ENCODE measurements at places on chromosomes 7 and 10.
A peak's percentile ranks its signal among the peaks of the same experiment; 100 is the strongest.

DNA sequence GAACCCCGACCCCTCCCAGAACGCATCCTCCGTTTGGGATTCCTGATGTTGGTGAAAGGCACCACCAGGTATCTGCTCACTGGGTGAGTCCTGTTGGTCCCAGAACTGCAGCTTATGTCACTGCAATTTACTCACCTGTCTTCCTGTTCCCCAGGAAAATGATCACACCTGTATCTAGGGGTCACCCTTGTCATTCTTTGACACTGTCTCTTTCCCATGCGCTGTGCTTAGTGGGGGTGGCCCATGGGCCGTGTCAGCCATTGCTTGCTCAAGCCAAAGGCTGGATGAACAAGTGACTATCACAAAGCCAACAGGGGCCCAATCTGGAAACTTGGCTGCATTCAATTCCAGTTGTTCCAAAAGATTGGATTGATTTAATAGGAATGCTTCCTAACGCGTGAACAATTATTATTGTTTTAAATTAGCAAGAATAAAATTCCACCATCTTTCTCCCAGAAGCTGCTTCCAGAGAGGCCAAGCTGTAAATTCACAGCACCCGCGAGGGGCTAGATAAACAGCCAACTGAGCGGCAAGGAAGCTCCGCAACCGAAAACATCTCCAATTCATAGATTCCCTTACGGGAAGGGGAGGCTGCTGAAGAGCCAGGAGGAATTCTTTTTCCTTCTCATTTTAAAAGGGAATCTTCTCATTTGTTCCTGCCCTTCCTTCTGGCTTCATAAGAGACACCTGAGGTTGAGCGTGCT lies 134.8 kb upstream of the ZMIZ1 start:
- no peak overlapping the region for H3K4me3 ChIP-seq
- no peak overlapping the region for H3K27ac ChIP-seq
- H3K4me1 ChIP-seq = no peaks in the 10 kb centered on the region
- no peak for DNase-seq
- no peaks in the 10 kb centered on the region for H3K27me3 ChIP-seq
- H3K36me3 ChIP-seq = no peaks in the 10 kb centered on the region

DNA sequence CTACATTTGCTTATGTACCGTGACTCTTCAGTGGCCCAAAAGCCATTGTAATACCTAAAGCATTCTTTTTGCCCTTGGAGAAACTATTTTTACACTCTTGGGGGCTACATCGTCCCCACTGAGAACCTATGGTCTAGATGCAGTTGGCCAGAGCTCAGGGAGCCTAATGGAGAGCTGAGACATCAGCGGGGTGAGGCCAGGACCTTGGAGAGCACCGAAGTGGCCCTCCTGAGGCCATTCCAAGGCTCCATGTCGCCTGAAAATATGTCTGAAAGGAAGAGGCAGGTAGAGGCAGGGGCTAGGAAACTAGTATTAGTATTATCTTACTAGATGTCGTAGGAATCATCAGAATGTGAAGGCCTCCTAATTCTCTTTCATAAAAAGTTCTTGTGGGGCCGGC lies 4.9 kb downstream of the PKD2L1 start:
- peaks cover 5% of the 10 kb centered on the region for H3K27me3 ChIP-seq
- no peak for DNase-seq
- H3K36me3 ChIP-seq = no peaks in the 10 kb centered on the region
- H3K27ac ChIP-seq = no peak overlapping the region
- H3K4me1 ChIP-seq = peaks cover 16% of the 10 kb centered on the region

DNA sequence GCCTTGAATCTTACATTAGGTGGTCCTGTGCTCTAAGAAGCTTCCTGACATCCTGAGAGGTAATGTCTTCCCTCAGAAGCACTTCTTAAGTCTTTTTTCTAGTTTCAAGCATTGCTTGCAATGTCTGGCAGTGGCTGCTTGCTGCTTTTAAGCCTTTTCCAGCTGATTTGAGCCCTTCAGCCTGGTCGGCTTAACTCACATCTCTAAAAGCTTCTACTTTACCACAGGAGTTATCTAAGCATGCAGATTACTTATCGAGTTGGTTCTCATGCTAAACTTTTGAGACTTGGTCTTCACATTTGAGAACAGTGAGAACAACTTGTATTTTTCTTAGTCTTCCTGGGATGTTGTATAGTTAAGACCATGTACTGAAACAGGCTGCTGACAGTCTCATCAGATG lies 3.9 kb downstream of the LRMDA start:
- no peak for DNase-seq
- H3K27ac ChIP-seq = no peak overlapping the region
- H3K36me3 ChIP-seq = peaks cover 2% of the 10 kb centered on the region
- H3K4me1 ChIP-seq = peaks cover 2% of the 10 kb centered on the region
- no peak overlapping the region for H3K4me3 ChIP-seq

- no peak for DNase-seq
- peaks cover 8% of the 10 kb centered on the region for H3K36me3 ChIP-seq
- no peak overlapping the region for H3K27ac ChIP-seq
These were observed 18.2 kb upstream of the CHST3 start for GRCh38 chr10:71945819-71946474.

DNA sequence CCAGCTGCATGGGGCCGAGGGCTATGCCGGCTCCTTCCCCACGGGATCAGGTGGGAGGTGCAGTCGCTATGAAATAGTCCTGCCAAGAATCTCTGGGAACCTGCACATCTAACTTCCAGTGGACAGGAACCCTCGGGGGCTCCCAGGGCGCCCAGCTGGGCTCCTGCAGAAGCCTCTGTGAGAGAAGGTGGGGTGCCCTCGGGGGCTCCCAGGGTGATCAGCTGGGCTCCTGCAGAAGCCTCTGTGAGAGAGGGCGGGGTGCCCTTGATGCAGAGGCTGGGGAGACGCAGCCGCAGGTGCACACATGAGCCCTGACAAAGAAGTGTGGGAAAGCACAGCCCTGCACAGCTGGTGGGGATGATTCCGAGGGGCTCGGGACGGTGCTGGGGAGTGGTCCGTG lies 5.9 kb downstream of the VENTX start:
- no peak for DNase-seq
- no peaks in the 10 kb centered on the region for H3K36me3 ChIP-seq
- H3K4me3 ChIP-seq = no peak overlapping the region
- peaks cover 31% of the 10 kb centered on the region for H3K27me3 ChIP-seq

DNA sequence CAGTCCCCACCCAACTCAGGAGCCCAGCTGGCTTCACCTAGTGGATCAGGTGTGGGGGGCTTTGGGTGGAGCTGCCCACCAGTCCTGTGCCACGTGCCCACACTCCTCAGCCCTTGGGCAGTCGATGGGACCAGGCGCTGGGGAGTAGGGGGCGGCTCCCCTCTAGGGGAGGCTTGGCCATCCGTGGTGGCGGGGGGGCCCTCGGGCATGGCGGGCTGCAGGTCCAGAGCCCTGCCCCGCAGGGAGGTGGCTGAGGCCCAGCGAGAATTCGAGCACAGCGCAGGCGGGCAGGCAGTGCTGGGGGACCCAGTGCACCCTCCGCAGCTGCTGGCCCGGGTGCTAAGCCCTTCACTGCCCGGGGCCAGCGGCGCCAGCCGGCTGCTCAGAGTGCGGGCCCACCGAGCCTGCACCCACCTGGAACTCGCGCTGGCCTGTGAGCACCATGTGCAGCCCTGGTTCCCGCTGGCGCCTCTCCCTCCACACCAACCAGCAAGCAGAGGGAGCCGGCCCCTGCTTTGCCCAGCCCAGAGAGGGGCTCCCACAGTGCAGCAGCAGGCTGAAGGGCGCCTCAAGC lies 29.3 kb downstream of the ASNS start:
- H3K27me3 ChIP-seq = peaks cover 16% of the 10 kb centered on the region
- no peaks in the 10 kb centered on the region for H3K36me3 ChIP-seq
- H3K4me1 ChIP-seq = peaks cover 2% of the 10 kb centered on the region
- H3K4me3 ChIP-seq = no peak overlapping the region

DNA sequence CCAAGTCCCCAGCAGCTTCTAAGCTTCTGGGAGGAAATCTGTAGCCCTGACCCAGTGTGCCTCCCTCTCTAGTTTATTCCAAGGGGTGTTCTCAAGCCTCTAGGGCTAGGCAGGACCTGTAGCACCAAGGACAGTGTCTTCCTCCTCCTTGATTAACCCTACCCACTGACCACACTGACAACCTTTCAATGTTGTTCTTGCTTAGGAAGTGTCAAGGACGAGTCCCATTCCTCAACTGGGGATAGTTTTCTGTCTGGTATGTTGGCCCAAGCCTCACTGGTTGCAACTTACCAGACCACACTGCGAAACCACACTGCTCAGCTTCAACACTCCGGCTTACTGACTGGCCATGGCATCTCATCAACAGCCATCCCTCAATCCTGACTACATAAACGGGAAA lies 100.0 kb downstream of the RNF216 start:
- H3K4me1 ChIP-seq = peaks cover 82% of the 10 kb centered on the region
- H3K27ac ChIP-seq = no peak overlapping the region
- no peak overlapping the region for H3K4me3 ChIP-seq

DNA sequence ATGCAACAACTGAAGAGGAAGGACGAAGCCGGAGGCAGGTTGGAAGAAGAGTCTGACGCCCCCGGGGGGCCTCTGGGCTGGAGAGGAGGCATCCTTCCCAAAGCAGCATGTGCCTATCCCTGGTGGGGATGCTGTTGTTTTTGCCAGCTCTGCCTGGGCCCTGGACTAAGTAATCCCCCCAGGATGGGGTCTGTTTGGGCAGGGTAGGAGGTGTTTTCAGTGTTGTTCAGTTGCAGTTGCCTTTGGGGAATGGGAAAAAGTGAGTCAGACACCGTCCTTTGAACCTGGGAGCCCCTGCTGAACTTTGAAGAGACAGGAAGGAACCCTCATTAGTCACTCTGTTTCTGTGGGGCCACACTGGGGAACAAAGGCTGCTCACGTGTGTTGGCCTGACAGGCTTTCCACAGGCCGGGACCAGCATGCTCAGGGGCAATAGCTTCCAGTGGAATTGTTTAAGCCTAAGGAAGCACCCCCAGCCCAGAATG lies 35.2 kb upstream of the GDF10 start:
- peaks cover 24% of the 10 kb centered on the region for H3K36me3 ChIP-seq
- DNase-seq = peak; percentile 56

DNA sequence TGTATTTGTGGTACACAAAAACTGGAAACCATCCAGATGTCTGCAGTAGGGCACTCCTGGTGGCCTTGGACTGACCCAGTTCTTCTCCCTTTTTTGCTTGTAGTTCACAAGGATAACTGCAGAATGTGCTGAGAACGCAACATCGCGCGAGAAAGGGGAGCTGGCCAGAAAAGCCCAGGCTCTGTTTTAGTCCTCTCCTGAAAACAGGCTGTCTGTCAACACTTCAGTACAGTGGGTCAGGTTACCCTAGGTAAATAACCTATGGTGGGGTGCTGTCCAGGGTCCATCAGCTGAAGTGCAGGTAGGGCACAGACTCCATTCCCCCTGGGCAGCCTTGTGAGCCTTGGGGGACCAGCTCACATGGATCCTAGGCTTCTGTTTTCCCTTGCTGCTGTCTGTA lies 495.8 kb downstream of the MDFIC start:
- no peaks in the 10 kb centered on the region for H3K4me1 ChIP-seq
- DNase-seq = no peak
- no peaks in the 10 kb centered on the region for H3K27me3 ChIP-seq
- no peak overlapping the region for H3K4me3 ChIP-seq
- no peaks in the 10 kb centered on the region for H3K36me3 ChIP-seq
- H3K27ac ChIP-seq = no peak overlapping the region

DNA sequence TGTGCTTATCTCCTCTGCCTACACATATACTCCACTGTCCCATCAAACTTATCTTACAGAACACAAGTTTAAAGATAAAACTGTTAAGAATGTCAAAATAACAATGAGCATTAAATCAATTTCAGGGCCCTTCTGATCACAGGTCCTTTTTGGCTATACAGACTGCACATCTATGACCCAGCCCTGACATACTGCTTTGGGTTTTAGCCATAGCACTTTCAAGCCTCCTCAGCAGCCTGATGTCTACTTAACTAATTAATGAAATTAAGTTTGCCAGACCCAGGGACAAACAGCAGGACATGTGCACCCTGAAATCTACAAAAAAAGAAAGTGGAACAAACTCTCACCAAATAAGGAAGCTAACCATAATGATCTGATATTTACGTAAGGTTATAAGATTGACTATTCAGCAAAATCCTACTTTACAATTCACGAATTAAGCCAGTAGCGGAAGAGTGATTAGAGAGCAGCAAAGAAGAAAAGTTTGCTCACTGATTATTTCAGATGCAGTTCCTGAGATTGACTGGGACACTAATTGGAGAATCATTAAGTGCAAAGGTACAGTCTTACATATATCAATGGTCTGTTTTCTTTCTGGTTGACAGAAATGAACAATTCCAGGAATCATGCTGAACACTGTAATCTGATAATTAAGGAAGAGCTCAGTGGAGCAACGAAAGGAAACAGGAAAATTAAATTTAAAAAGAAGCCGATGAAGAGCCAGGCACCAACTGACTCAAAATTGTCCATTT lies 669.3 kb upstream of the LRRN3 start:
- H3K4me3 ChIP-seq = no peak overlapping the region
- H3K36me3 ChIP-seq = no peaks in the 10 kb centered on the region
- no peaks in the 10 kb centered on the region for H3K4me1 ChIP-seq
- H3K27me3 ChIP-seq = no peaks in the 10 kb centered on the region

- peaks cover 7% of the 10 kb centered on the region for H3K27me3 ChIP-seq
- no peaks in the 10 kb centered on the region for H3K4me1 ChIP-seq
- H3K27ac ChIP-seq = no peak overlapping the region
- no peaks in the 10 kb centered on the region for H3K36me3 ChIP-seq
- no peak overlapping the region for H3K4me3 ChIP-seq
These were observed 40.1 kb downstream of the LYZL1 start for GRCh38 chr10:29328983-29329382.

DNA sequence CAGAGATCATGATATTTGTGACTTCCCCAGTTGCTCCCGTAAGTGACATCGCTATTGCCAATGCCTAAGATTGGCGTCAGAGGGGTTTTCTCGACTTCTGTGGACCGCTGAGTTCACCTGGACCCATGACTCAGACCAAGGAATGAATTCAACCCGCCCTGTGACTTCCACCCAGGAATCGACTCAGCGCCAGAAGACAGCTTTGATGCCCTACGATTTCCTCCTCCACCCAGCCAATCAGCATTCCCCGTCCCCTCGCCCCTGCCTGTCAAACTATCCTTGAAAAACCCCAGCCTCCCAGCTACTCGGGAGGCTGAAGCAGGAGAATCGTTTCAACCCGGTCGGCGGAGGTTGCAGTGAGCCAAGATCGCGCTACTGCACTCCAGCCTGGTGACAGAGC lies 58.3 kb downstream of the MICALL2 start:
- H3K4me3 ChIP-seq = no peak overlapping the region
- H3K27me3 ChIP-seq = peaks cover 24% of the 10 kb centered on the region
- H3K4me1 ChIP-seq = peaks cover 4% of the 10 kb centered on the region
- no peak overlapping the region for H3K27ac ChIP-seq
- no peak for DNase-seq
- no peaks in the 10 kb centered on the region for H3K36me3 ChIP-seq

- H3K27me3 ChIP-seq = no peaks in the 10 kb centered on the region
- no peak overlapping the region for H3K27ac ChIP-seq
- no peak overlapping the region for H3K4me3 ChIP-seq
- no peak for DNase-seq
These were observed 29.2 kb upstream of the PROSER2 start for GRCh38 chr10:11793762-11794479.

- no peaks in the 10 kb centered on the region for H3K36me3 ChIP-seq
- DNase-seq = peak; percentile 16
- H3K27me3 ChIP-seq = no peaks in the 10 kb centered on the region
- no peak overlapping the region for H3K27ac ChIP-seq
- H3K4me3 ChIP-seq = no peak overlapping the region
These were observed 487.7 kb downstream of the TYW1 start for GRCh38 chr7:67484244-67484751.
